Hematopoietic multipotent progenitor cell treated with erythropoietin and hydrocortisone succinate and interleukin-3 and kit ligand, for 6 days (in vitro differentiated cells): ENCODE measurements at places on chromosomes 11 and 22.
A peak's percentile ranks its signal among the peaks of the same experiment; 100 is the strongest.

DNA sequence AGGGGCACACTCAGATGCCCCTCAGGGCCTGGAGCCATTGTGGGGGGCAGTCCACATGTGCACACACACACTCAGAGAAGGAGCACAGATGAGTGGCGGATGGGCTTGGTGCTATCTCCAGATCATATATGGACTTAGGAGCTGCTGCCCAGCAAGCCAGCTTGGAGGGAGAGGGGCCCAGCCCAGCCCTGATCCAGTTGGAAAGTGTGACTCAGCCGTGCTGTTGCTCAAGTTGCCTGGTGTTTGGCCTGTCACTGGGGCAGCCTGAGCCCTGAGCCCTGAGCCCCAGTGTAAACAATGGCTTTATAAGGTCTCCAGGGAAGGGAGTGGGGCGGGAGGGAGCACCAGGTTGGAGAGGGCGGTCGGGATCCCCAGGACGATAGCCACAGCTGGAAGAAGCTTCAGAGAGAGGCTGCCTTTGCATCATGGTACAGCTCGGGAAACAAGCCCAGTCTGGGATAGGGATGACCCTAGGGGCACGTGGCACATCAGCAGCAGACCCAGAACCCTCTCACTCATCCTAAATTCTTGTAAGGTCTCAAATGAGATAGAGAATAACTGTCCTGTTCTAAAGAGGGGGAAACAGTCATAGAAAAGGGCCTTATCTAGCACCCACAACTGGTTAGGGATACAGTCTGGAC is 4.8 kb downstream of the SELENOM start:
- no peak for DNase-seq

DNA sequence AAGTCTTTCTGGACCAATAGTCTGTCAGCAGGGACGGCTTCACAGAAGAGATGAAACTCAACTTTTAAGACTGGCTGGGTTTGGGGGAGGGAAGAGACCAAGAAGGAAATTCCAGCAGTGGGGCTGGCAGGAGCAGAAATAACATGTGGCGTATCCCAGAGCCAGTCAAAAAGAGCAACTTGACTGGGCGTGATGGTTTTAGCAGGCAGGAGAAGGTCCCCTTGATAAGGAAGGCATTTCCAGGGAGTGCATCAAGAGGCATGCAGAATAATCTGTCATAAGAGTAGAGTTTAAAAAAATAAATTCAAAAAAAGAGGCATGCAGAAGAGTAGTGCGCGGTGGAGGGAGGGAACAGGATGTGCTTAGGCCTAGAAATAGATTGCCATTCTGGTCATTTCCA is 52.5 kb downstream of the C22orf31 start:
- no peak for DNase-seq

GRCh38 chr11:34198523-34198922 is 93.1 kb downstream of the NAT10 start:
- DNase-seq = no peak

GRCh38 chr11:95699631-95700470 is 89.7 kb downstream of the FAM76B start:
- DNase-seq = no peak

DNA sequence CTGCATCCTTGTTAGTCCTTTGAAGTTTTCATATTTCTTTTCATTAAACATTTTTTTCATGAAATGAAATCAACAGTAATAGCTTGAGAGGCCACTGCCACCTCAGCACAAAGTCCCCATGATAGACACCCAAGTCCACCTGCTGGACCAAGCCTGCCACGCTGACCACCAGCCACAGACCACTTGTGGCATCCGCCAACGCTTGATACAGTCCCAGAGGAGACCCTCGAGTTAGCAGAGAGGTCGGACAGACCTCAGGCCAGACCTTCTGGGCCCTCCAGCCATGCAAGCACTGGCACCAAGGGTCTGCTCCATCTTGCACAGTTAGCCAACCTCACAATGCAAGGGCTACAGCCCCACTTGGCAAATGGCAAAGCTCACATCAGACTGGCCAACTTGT is 91.8 kb upstream of the RTL6 start:
- no peak for DNase-seq

- peak; percentile 13 for DNase-seq
These were observed 38.4 kb upstream of the PHF21A start for GRCh38 chr11:46159680-46160079.

GRCh38 chr11:3154001-3154599 is 11.0 kb downstream of the OSBPL5 start:
- no peak for DNase-seq

GRCh38 chr11:61969838-61970662 is 2.6 kb upstream of the FTH1 start:
- DNase-seq = peak; percentile 86

DNA sequence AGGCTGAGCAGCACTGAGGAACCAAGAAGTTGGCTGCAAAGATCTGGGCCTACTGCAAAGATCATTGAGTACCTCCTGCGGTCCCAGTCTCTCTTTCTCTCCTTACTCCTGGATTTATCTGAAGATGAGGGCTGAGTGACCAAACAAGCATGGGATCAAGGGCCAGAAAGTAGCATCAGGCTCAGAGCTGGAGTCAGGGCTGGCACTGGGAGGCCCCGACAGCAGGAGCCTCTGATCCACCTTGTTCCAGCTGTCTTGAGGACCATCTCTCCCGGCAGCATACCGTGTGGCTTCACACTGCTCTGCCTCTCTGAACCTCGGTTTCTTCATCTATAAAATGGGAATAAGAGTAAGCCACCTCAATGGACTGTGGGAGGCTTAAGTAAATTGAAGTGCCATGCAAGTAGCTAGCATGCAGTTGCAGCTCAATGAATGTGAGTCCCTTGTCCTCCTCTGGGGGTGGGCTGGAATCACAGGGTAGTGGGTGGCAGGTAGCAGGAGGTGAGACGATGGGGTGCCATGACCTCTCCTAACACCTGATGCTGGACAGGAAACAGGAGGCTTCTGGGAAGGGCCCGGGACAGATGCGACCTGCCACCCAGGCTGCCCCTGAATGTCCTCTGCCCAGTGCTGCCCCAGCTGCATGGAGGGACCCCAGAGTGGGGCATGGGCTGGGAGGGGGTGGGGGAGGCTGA is 52.5 kb upstream of the PRDM11 start:
- DNase-seq = no peak
